ENCODE measurements at places on chromosomes 7 and 10.

DNA sequence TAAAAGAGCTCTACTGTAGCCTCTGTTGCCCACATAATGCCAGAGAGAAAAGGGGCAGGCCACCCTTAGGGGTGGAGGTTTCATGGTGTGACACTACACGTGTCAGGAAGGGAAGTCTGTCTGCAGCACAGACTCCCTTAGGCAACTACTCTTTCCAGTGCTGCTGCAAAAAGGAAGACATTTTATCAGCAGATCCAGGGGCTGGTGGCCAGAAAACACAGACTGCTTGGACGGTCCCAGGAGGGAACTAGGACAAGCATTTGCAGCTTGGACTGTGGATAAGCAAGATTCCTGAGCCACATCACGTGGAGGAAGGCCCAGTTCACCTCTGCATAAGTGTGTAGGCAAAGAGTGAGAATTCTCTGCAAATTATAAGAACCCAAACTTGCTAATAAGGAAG lies 220.8 kb downstream of the FANK1 start:
- no peak for DNase-seq

- DNase-seq: no peak
Measured at GRCh38 chr10:129277084-129277483, 190.0 kb upstream of the MGMT start.

DNA sequence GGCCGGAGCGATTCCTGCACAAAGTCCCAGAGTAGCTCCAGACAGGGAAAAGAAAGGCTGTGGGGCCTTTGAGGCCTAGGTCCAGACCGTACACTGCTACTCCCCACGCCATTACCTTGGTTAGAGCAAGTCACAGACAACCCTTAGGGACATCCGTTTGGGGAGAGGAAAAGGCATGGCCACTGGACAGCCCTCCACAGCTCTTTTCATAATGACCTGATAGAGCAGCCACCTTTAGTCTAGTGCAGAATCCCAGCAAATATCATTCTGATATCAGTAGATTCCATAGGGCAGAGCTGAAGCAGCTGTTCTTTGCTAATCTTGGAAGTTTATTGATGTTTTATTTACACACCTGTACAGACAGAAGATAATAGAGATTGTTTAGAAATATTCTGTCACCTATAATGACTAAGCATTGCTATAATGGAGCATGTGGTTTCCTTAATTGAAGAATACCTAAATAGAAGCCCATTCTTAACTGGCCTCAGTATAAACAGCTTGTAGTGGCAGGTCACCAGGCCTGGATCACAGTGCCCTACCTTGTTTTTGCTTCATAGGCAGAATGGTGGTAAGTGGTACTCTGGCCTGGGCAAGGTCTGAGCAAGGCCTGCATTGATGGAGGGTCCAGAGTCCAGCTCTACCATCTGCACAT lies 27.9 kb downstream of the OGDH start:
- no peak for DNase-seq

DNA sequence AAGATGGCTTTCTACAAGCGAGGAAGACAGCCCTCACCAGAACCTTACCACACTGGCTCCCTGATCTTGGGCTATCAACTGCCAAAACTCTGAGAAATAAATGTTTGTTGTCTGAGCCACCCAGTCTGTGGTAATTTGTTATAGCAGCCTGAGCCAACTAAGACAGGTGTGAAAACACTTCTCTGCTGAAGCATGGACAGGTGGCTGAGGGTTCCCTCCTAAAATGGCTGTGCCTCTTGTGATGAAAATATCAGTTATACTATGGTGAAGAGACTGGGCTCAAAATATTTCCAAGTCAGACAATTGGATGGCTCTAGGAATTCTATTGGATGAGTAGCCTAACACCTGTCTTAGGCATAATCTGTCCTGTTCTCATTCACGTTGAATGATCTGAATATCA lies 78.1 kb downstream of the CDK1 start:
- DNase-seq: no peak

DNA sequence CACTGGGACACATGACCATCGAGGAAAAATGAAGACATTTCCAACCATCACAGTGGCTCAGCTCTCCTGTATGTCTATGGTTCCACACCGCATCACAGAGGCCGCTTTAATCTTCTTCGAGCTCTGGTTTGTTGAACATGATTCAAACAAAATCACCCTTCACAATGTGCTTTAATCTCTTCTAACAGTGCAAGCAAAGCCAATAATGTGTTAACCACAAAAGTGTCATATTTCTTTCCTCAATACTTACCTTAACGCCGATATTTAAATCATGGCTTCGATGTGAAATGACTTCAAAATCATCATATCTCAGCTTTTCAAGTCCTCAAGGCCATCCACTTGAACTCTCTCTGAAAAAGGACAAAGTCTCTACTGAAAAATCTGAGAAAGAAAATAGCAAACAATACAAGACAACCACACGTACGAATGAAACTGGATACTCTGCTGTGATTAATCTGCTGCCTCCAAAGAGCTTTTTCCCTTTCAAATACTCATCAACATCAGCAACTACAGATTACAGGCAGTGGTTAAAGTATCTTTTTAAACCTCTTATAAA lies 23.0 kb upstream of the SVIL start:
- DNase-seq: no peak

DNA sequence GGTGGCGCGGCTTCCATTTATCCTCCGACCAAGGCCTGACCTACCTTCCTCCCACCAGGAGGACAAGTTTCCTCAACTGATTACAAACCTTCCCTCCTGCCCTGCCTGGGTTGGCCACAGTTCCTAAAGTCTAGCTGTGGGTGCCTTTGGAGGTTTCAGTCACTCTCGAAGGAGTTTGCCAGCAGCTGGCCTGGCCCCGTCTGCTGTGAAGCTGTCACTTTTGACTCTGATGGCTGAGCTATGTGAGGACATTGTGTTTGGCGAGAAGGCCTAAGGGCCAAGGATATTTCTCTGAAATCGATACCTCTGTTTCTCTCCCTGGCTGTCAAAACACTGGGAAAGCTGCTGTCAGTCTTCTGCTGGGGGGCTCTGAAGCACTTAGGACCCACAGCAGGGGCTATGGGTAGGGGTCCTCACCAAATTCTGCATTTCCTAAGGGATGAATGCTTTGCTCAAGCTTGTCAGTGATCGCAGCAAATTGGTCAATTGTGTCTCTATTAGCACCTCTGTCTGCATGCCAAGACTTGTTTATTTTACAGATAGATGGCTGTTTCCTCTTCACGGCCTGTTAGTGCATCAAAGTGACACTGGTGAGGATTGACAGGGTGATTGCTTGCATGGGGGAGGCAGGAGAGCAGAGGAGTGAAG lies 31.9 kb upstream of the SAMD8 start:
- no peak for DNase-seq

GRCh38 chr7:129785685-129786514 lies 166.9 kb downstream of the UBE2H start:
- DNase-seq: no peak

GRCh38 chr10:122576291-122576690 lies 15.7 kb downstream of the DMBT1 start:
- no peak for DNase-seq

GRCh38 chr7:11404355-11404754 lies 427.6 kb downstream of the THSD7A start:
- no peak for DNase-seq

- DNase-seq: no peak
Measured at GRCh38 chr7:157405914-157406810, 69.4 kb downstream of the DNAJB6 start.

DNA sequence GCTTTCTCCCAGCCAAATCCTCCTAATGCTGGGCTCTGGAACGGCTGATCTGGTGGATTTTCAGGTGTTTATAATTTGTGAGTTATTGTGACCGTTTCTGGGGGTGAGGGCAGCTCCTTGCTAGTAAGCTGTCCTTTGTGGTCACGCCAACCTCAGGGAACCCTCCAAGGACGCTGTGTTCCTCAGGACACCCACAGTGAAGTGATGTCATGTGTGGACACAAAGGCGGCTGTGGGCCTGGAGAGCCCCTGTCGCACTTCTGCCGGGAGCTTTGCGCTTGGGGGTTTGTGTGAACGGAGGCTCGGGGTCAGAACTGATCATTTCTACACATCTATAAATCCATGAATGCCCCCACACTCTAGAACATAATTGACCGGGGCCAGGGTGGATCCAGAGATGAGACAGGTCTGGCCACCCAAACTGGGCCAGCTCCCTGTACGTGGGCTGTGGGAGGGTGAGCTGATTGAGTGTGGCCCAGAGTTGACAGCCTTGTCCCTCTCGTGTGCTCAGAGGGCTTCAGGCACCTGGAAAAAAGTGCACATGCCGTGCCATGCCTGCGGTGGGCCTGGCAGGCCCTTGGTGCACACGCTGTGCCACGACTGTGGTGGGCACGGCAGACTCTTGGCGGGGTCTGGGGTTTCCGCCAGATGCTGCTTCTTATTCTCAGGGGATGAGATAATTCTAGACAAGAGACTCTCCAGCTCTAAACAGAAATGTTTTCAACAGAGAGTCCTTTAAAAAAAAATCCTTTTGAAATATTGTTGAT lies 130.2 kb downstream of the VIPR2 start:
- no peak for DNase-seq

GRCh38 chr10:104440221-104440620 lies 86.6 kb downstream of the CFAP58 start:
- DNase-seq: no peak

GRCh38 chr7:54783952-54784351 lies 24.9 kb upstream of the SEC61G start:
- no peak for DNase-seq

DNA sequence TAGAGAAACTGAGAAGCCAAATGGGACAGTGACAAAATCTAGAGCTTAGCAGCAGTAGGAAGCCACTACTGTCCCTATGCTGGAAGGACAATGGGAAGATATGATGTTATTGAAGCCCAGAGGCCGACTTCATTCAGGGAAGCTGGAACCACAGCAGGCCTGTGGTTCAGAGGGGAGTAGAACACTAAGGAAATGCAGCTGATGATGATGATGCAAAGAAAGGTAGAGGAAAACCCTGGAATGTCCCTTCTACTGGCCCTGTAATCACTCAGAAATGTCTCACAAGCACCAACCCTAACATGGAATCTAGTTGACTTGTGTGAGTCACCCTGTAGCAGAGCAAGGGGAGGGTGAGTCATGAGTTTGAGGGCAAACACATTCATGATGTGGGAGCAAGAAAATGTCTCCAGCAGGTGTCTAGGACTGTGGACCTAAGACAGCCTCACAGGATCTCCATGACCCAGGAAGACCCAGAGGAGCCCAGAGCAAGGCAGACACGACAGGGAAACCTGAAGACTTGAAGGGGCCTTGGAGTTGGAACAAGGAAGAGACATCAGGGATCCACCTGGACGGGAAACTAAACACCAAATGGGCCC lies 37.0 kb upstream of the LRRC17 start:
- no peak for DNase-seq

DNA sequence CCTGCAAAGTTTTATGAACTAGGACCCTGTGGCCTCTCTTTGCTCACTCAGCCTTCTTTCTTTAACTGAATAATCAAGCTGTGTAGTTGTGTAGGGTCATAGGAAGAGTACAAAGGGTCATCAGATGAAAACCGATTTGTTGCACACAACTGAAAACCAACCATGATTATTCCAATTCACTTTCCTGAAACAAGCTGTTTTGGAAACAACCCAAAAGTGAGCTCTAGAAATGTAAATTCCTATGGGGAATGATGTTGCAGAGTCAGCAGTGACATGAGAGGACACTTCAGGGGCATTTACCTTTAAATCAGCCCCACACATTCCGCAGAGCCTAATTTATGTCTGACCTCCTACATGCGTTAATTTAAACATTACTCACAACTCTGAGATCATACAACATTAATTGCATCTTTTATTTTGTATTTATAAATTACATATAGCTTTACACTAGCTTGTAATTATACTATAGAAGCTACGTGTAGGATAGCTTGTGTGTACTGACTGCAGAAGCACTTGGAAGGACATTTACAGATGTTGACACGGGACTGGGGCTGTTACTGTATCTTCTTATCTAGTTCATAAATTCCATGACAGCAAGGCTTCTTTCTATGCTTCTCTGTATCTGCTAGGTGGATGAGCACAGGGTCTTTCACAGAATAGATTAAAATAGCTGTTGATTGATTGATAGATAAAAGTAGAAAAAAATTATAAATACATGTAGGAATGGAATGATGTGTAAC lies 139.9 kb upstream of the AKR1E2 start:
- DNase-seq: no peak

- DNase-seq: no peak
Measured at GRCh38 chr7:2802101-2802500, 42.0 kb downstream of the GNA12 start.

GRCh38 chr7:87359366-87359765 lies 13.9 kb downstream of the CROT start:
- no peak for DNase-seq

- DNase-seq: no peak
Measured at GRCh38 chr7:108770981-108771745, 201.5 kb downstream of the DNAJB9 start.

- peak; percentile 33 for DNase-seq
Measured at GRCh38 chr7:69882269-69882668, 284.0 kb downstream of the AUTS2 start.

- DNase-seq: peak; percentile 10
Measured at GRCh38 chr10:43198682-43199005, 60.4 kb downstream of the CSGALNACT2 start.

GRCh38 chr7:26480156-26480555 lies 188.5 kb downstream of the SNX10 start:
- no peak for DNase-seq

GRCh38 chr10:32163762-32164148 lies 107.5 kb upstream of the KIF5B start:
- DNase-seq: no peak

- DNase-seq: no peak
Measured at GRCh38 chr7:21971780-21972396, 26.2 kb upstream of the CDCA7L start.

- no peak for DNase-seq
Measured at GRCh38 chr10:12961416-12962205, 39.9 kb downstream of the CCDC3 start.

- no peak for DNase-seq
Measured at GRCh38 chr7:30249986-30250774, 34.2 kb upstream of the ZNRF2 start.

DNA sequence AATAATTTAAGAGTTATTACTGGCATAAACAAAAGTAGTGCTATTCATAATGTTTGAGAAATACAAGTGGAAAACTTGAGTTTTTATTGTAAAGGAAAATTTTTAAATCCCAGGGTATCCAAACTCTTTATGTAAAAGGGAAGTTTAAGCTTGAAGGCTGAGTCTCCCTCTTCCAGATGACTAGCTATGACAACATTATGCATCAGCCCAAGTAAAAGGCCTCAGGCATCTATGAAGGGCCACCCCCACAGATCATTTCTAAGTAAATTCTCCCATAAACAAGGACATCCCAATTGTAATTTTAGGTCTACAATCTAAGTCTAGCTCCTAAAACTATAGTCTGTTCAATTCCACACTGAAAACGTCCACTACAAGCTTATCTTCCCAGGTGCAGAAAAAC lies 166.2 kb upstream of the STEAP1 start:
- no peak for DNase-seq

GRCh38 chr7:17069146-17069545 lies 187.4 kb upstream of the AGR3 start:
- DNase-seq: peak; percentile 30

- no peak for DNase-seq
Measured at GRCh38 chr7:69635555-69636185, 37.4 kb downstream of the AUTS2 start.
